Activated gamma-delta T cell treated with anti-CD3 and anti-CD28 coated beads, Interleukin-2, amount 50 U/mL, for 16 hours (primary cell): ENCODE measurements at places on chromosomes 3 and 15.
A peak's percentile ranks its signal among the peaks of the same experiment; 100 is the strongest.

DNA sequence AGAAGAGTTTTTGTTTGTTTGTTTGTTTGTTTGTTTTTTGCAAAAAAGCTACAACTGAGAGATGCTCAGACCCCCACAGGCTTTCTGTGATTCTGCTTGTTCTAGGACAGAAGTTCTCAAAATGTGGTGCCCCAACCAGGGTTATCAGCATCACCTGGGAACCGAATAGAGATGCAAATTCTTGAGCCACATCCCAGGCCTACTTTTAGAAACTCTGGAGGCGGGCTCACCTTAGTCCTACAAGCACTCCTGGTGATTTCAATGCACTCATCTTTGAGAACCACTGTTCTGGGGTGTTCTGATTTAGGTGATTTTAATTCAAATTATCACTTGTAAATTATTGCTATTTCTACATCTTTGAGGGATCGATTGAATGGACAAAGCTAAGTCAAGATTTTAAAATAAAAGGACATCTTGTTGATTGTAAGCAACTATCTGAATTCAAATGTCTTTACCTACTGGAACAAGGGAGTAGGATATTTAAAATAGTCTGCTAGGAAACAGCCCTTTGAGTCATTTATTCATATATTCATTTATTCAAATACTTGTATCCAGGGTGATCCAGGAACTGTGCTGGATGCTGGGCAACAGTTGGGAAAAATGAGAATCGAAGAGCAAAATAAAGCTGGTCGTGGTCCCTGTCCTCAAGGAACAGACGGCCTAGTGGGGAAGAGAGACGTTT lies 44.7 kb upstream of the CADPS start:
- DNase-seq = no peak

GRCh38 chr3:196604548-196604947 lies 34.9 kb upstream of the NRROS start:
- no peak for DNase-seq

GRCh38 chr3:120013481-120013880 lies 80.8 kb downstream of the GSK3B start:
- no peak for DNase-seq

DNA sequence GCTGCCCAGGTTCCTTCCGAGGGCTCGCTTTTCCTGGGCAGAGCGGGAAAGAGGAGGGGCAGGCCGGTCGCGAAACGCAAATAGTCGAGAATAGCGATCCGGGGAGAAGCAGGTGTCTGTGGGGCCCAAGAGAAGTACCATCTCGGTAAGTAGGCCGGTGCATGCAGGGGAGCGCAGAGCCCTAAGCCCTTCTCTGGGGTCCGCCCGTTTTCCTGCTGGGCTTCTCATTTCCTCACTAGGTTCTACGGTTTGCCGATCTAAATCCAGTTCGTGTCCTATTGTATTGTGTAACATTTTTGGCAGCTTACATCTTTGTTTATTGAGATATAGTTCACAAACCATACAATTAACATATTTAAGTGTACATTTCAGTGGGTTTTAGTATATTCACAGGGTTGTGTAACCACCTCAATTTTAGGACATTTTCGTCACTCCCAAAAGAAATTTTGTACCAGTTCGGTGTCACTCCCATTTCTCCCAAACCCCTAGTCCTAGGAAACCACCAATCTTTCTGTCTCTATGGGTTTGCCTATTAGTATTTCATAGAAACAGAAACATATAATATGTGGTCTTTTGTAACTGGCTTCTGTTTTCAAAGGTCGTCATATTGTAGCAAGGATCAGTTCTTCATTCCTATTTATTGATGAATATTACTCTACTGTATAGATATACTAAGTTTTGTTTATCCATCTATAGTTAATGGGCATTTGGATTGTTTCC lies 6.8 kb upstream of the TRIM69 start:
- no peak for DNase-seq

DNA sequence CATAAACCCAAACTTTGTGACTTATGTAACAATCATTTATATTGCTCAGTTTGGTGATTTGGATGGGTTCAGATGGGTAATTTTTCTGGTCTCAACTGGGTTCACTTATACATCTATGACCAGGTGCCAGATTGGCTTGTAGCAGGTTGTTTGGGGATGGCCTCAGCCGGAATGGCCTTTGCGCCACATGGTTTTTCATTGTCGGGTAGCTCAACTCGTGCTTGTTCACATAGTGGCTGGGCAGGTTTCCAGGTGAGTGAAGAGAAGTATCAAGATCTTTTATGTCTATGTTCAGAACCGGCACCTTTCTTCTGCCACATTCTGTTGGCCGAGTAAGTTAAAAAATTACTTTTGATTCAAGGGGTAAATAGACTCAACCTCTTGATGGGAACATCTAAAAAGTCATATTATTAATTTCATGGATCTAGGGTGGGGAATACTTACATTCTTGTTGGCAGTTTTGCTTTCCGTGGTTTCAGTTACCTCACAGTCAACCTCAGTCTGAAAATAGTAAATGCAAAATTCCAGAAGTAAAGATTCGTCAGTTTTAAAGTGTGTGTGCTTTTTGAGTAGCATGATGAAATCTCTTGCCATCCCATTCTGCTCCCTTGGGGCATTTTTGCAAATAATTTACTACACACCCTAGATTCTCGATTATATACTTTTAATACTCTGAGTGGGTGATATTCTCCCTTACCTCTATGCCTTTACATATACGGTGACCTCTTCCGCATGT lies 745.7 kb upstream of the CCDC54 start:
- DNase-seq = no peak

GRCh38 chr3:15924914-15925313 lies 127.1 kb upstream of the ANKRD28 start:
- DNase-seq = no peak

DNA sequence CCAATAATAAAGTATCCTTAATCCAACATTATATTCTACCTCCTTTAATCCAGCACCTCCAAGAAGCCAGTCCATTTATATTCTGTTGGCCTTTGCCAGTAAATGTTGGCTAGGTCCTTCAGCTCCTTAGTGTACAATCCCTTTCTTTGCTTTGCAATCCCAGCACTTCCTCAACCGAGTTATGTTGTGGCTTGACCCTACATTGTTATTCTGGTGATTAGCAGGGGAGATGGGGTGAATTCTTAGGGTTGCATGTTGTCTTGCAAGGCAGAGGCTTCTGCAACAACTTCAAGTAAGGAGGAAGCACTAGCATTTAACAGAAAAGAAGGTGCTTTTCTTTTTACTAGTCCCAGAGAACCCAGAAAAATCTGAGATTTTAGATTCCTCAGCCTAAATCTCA lies 127.2 kb downstream of the CD47 start:
- DNase-seq = no peak

- DNase-seq = no peak
These were observed 312.8 kb downstream of the CLSTN2 start for GRCh38 chr3:140247775-140248174.

DNA sequence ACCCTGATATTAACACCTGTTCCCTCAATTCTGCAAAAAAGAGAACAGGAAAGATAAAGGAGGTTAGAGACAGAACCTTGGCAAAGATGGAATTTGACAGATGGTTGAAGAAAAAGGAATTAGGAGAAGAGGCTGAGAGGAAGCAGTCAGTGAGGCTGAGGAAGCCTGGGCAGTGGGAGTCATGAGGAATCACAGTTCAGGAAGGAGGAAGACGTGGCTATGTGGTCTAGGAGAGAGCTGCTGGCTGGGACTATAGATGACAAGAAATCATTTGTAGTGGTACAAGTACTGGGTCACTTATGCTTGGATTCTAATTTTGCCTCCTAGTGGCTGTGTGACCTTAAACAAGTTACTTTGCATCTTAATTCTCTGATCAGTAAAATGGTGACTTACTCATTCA lies 49.0 kb downstream of the LARS2 start:
- DNase-seq = no peak

GRCh38 chr3:102017784-102018183 lies 168.5 kb downstream of the NFKBIZ start:
- DNase-seq = no peak

- no peak for DNase-seq
These were observed 213.0 kb upstream of the ROBO2 start for GRCh38 chr3:76826861-76827260.

GRCh38 chr3:197257711-197258110 lies 40.7 kb downstream of the DLG1 start:
- no peak for DNase-seq

GRCh38 chr15:77083381-77084160 lies 12.7 kb upstream of the TSPAN3 start:
- peak; percentile 23 for DNase-seq

GRCh38 chr15:58748852-58749531 lies 515 bp downstream of the ADAM10 start:
- DNase-seq = peak; percentile 14

- DNase-seq = no peak
These were observed 6.6 kb downstream of the POLR2H start for GRCh38 chr3:184368116-184368515.

DNA sequence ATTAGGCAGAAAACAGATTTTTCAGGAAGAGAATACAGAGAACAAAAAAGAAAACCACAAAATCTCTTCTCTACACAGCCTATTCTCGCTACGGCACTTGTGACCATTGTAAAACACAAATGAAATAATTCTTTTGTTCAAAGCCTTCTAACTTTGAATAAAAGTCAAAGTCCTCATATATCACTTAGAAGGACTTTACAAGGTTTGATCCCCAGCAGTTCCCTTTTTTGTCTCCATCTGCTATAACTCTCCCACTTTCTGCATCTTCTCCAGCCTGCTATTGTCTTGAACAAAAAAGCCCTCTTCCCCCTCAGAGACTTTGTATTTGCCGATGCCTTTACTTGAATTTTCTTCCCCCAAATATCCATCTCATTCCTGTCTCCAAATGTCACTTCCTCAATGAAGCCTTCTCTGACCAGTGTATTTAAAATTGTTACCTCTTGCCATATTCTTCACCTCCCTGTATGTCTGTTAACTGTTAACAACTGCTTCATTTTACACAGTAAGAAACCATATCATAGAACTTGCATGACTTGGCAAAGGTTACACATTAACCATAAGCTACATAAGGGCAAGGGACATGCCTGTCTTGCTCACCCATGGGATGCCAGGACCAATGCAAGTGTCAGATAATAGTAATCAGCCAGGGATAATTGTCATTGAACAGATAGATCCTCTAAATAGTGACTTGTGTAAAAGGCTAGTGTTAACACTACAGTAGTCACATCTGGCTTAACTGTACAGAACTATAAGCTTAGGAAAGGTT lies 122.4 kb downstream of the CBLB start:
- no peak for DNase-seq

DNA sequence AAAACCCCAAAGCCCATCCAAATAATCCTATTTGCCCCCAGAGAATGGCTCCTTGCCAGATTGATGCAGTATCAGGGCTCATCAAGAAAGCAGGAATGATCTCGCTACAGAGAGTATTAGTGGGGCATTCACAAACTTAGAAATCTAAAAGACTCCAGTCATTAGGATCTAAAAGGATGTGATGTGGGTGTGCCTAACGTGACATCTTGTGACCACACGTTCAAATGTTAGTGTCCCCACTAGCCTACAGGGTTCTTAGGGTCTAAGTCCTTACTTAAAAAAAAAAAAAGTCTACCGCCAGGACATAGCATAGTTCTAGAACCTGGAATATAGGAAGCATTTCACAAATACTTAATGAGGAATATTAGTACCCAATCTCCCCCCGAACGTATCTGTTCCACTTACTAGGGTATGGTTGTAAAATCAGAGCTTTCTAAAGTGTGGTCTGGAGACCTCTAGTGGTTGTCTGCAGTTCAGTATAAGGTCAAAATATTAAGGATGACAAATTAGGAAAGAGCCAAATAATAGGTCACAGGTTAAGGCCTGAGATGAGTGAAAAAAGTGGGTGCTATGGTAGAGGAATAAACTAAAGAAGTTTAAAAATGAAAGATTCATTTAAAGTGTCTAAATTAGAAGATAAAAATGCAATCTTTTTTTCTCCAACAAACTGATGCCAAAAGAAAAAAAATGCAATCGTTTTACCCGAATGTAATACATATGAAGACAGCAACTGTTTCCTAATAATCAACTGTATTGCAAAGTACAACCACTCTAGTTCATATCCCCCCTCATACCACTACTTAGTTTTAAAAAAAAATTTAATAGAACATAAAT lies 4.2 kb upstream of the CHRM5 start:
- no peak for DNase-seq

DNA sequence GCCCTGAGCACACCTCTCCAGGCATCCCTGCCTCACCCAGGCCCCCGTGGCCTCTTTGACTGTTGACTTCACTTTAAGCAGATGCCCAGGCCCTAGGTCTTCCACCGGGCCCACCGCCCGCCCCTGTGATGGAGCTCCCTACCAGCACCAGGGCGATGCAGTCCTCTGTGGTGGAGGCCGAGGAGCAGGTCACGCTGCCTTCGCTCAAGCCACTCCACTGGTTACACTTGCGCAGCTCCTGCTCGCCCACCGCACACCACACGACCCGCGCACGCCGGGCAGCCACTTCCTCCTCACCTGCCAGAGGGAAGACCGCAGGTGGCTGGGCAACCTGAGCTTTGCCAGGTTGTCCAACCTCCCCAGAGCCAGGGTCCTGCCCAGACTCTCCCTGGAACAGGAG lies 16.0 kb downstream of the LTF start:
- no peak for DNase-seq

GRCh38 chr15:86403914-86404583 lies 324.4 kb downstream of the AGBL1 start:
- no peak for DNase-seq

DNA sequence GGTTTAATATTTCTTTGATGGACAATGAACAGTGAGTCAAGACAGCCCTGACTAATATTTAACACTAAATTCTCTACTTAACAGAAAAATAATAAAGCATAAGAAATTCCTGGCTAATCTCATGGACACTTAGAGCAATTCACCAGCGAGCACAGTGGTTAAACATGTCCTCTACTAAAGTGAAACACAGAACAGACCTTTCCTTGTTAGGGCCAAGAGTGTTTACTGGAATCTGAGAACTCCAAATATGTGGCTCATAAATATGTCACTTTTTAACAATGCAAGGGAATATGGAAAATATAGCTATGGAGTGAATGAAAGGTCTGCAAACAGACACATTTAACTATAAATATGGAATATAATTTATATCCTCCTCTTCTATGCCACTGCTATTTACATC lies 18.6 kb upstream of the IGSF10 start:
- no peak for DNase-seq

GRCh38 chr3:143720381-143720780 lies 127.9 kb downstream of the SLC9A9 start:
- no peak for DNase-seq

- DNase-seq = no peak
These were observed 11.7 kb downstream of the ATP6V1A start for GRCh38 chr3:113758389-113759024.

DNA sequence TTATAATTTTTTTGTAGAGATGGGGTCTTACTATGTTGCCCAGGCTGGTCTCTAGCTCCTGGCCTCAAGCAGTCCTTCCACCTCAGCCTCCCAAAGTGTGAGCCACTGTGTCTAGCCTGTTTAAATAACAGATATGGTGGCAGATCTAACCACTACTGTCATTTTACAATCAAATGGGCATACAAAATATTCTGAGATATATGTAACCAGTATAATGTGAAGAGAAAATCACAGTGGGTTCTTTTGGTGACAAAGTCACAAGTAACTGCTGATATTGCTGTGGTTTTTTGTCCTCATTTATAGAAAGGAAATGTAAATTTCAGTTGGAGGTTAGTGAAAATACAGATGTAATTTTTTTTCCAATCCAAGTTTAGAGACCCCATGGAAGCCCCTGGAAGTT lies 58.6 kb upstream of the ARHGEF3 start:
- DNase-seq = no peak
